ENCODE measurements at places on chromosomes 5 and 9.

DNA sequence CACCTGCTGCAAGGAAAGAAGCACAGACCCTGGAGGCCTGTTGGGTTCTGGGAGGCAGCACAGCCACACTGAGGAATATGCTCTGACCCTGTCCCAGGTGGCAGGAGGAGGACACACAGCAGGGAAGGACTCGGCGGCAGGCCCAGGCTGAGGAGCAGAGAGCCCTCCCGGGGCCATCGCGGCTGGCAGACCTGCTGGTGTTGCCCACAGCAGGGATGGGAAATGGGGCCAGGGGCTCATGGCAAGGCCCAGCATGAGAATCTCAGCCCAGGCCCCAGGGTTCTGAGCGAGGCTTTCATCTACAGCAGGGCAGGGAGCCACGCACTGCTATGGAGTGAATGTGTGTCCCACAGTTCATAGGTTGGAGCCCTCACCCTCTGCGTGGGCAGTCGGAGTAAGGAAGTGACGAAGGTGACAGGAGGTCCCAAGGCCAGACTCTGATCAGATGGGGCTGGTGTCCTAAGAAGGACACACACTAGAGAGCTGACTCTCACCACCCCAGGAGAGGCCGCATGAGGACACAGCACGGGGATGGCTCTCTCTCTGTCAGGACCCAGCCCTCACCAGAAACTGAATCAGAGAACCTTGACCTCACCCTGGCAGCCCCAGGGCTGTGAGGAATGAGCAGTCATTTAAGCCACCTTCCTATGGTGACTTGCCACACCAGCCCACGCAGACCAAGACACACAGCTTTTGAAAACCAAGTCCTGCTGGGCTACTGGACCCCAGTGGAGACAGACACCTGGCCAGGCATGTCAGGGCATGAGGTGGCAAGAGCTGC is 10.3 kb upstream of the GPSM1 start:
- no peak for DNase-seq

- DNase-seq = peak; percentile 81
Observed at GRCh38 chr5:124655251-124655917, 91.1 kb downstream of the ZNF608 start.

- no peak for DNase-seq
Observed at GRCh38 chr5:135584276-135584675, 5.5 kb upstream of the CXCL14 start.

GRCh38 chr9:86387376-86387775 is 33.2 kb upstream of the TUT7 start:
- DNase-seq = no peak

DNA sequence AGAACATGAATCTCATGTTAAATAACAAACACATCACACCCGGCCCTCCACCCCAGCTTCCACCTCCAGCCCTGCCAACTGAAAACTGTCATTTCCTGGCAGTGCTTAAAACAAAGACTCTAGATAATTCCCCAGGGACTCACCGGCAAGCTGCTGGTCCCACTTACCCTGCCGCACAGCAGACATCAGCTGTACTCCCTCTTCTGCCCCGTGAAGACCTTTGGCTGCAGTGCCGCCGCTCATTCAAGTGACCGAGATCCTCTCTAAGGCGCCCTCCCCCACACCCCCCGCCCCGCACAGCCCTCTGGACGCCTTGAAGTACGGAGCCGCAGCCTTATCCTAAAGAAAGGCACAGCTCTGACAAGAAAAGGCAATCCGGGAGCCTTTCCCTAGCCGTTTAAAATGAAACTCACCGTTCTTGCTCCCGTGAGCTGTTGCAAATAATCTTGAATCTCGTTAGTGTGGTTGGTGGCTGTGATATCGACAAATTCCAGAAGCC is 434 bp downstream of the GLRX start:
- peak; percentile 36 for DNase-seq

DNA sequence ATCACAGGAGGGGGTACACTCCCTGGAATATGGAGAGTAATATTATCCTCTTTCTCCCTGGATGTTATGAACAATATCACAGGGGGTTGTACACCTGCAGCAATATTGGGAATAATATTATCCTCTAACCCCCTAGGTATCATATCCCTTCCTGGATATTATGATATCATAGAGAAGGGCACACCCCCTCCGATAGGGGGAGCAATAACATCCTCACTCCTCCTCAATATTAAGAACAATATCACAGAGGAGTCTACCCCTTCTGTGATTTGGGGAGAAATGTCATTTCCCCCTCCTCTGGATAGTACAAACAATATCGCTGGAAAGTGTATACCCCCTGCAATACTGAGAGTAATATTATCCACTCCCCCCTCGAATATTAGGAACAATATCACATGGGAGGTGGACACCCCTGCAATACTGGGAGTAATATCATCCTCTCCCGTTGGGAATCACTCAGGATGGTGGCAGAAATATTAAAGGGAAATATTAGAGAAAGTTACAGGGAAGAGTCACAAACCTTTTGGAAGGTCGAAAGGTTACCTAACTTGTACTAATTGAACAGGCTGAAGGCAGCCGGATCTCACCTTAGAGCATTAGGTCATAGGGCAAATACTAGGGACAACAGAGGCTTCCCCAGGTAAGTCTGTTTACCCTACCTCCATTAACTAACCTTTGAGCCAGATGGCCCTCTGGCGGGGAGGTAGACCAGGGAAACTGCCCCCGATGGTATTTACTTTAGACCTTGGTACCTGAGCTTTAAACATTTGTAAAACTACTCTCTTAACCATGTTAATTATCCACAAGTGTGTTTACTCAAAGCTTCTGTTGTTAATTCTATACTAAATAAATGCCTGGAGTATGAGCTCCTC is 57.5 kb upstream of the FREM1 start:
- no peak for DNase-seq

- DNase-seq = no peak
Observed at GRCh38 chr5:146528236-146528635, 12.2 kb upstream of the GPR151 start.

GRCh38 chr9:122281368-122281767 is 16.7 kb downstream of the MRRF start:
- DNase-seq = no peak

DNA sequence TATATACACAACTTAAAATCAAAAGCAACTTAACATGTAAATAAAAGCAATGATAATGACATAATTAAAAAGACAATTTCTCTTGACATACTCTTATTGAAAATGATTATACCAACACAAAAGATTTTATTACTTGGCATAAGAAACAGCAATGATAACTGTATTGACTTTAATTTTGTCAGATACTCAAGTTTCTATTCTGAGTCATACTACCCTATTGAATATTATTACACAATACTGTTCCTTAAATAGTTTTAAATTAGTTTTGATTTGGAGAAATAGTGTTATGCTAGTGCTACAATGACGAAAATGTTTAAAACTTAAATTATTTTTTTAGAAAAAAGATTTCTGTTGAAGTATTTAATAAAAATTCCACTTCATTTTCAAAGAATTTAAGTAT is 1319.3 kb upstream of the C9orf72 start:
- DNase-seq = no peak

GRCh38 chr9:97689401-97690180 is 7.5 kb downstream of the XPA start:
- DNase-seq = peak; percentile 13

- DNase-seq = peak; percentile 69
Observed at GRCh38 chr5:130978475-130978874, 186.6 kb downstream of the HINT1 start.

GRCh38 chr5:81021486-81021885 is 61.3 kb downstream of the RASGRF2 start:
- DNase-seq = no peak

DNA sequence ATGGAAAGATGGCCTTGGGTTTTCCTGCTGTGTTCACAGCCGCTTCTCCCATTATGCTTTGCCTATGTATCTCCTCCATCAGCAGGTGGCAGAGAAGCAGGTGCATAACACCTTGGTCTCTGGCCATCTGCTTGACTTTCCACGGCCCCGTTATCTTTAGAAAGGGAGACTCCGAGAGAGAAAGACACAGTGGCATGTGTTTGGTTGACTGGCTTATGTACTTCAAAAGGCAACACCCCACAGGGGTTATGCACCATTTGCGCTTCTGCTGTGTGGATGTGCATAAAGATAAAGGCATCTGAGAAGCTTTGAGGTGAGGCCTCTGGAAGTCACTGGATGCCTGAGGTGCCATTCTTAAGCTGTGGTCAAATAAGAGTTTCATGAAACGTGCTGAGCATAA is 138.4 kb downstream of the EGFLAM start:
- DNase-seq = no peak

DNA sequence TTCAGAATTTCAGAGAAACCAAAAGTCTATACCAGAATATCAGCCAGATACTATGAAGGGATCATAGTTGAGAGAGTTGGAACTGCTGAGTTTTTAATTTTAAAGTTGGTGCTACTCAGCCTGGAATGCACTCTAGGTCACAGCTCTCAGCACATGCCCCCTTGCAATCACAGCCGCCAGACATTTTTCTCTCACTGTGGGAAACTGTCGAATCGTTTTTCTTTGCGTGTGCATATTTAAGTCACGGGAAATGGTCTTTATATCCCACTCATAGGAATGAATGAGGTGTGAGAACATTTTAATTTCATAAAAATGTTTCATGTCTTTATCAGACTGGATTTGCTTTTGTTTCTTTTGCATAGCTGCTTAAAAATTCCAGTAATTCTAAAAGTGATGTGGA is 12.2 kb upstream of the SPDL1 start:
- peak; percentile 33 for DNase-seq

- DNase-seq = no peak
Observed at GRCh38 chr9:126038790-126039189, 287.8 kb upstream of the MVB12B start.

GRCh38 chr5:166346726-166347374 is 1944.6 kb upstream of the WWC1 start:
- no peak for DNase-seq

- DNase-seq = no peak
Observed at GRCh38 chr9:132238026-132238972, 76.4 kb downstream of the NTNG2 start.

DNA sequence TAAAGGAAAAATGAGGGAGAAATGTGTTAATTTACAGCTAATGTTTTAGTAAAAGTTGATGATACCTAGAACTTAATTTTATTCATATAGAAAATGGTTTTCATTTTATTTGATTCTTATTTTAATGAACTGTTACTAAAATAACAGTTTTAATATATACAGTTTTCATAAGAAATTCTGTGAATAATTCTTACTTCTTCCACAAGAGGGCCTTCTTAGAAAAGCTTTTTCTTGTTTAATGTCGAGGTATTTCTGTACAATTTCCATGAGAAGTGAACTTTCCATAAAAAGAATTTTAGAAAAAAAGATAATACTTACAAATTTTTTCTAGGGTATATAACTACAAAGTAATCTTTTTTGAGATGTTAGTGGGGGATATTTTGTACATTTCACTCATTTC is 73.9 kb downstream of the KLF9 start:
- DNase-seq = peak; percentile 18

DNA sequence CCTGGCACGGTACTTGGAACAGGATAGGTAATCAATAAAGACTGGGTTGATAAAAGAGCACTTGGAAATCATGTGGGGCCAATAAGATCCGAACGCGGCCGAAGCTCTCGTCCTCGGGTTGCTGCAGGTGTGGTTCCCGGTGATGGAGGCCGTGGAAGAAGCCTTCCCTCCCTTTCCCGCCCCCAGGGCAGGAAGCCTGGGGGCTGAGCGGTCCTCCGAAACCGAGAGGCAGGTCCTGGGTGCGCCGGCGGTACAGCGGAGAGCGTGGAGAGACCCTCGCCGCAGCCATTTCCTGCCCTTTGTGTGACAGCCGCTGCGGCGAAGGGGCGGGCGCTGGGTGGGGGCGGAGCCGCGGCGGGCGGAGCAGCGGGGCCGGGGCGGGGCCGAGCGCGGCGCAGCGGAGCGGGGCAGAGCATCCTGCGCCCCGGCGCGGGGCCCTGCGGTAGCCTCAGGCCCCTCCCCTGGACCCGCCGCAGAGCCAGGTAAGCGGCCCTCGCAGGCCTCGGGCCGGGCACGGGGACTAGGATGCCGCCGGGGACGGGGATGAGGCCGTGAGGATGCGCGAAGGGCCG is at the start of gene CYFIP2:
TSS of gene CYFIP2 (plus strand) at position 410 of the 572 bp plus-strand sequence. CDS start 19,239 bp downstream, outside the sequence.
- peak; percentile 31 for DNase-seq

DNA sequence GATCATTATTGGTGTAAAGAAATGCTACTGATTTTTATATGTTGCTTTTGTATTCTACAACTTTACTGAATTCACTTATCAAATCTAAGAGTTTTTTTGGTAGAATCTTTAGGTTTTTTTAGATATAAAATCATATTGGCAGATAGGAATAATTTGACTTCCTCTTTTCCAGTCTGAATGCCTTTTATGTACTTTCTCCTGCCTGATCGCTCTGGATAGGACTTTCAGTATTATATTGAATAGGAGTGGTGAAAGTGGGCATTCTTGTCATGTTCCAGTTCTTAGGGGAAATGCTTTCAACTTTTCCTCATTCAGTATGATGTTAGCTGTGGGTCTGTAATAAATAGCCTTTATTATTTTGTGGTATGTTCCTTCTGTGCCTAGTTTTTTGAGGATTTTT is 8.3 kb downstream of the AHRR start:
- DNase-seq = no peak

- no peak for DNase-seq
Observed at GRCh38 chr5:167603135-167603534, 688.3 kb upstream of the WWC1 start.

- peak; percentile 95 for DNase-seq
Observed at GRCh38 chr9:109792951-109793546, 13.1 kb downstream of the PALM2AKAP2 start.

DNA sequence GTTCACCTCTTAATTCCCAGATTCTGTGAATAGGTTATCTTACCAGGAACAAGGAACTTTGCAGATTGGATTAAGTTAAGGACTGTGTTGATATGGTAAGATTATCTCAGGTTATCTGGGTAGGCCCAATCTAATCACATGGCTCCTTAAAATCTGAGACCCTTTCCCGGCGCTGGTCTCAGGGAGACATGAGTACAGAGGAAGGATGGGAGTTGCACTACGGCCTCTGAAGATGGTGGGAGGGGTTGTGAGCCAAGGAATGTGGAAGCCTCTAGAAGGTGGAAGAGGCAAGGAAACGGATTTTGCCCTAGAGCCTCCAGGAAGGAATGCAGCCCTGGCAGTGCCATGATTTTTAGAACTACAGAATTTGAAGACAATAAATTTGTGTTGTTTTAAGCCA is 95.1 kb downstream of the AK8 start:
- no peak for DNase-seq

- DNase-seq = no peak
Observed at GRCh38 chr5:32058997-32059396, 115.1 kb downstream of the GOLPH3 start.

GRCh38 chr5:132050661-132051552 is 9.5 kb upstream of the IL3 start:
- no peak for DNase-seq

DNA sequence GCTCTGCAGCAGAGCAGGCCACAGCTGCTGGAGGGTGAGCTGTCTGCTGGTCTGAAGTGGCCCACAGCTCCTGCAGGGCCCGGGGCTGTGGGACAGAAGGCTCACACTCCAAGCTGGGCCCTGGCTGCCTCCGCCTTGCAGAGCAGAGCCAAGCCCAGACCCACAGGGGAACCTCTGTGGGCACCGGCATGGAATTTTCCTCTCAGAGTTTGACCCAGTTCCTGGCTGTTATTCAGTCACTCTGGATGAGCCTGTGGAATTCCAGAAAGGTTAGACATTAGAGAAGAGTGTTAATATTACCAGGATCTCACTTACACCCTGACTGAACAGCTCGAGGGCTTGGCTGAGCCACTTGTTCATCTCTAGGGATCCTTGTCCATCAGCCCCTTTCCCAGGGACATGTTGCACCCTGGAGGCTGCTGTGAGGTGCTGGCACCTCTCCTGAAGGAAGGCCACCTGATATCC is 17.5 kb downstream of the IL9 start:
- no peak for DNase-seq

Data from fibroblast of skin of abdomen (primary cell).